ENCODE measurements at places on chromosomes 1 and 21.

- no peak for DNase-seq
Observed at GRCh38 chr1:84156210-84156621, 12.1 kb downstream of the PRKACB start.

DNA sequence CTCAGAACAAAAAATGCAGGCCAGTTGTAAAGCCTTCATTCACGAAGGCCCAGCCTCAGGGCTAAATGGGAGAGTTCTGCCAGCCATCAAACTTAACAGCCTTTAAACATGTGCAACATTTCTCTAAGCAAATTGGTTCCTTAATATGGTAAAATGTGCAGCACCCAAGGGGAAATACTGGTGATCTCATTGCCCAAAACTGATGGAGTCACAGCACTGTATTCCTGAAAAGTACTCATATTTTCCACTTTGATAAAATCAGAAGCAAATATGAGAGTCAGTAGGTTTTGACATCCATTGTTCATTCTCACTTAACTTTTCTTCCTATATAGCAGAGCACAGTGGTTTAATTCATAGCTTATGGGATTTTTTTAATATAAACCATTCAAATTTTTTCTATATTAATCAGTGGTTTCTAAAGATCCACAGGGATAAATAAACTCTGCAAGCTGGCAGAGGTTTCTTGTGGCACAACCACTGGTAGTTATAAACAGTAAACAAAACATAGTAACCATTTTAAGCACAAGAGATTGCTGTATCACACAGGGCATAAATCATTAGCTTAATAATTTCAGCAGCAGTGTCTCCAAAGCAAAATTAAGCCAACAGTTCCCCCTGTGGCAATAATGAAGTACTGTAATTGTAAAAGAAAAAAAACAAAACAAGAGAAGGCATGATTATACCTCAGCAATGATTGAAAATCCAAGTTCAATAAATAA is 106.9 kb upstream of the LYPLAL1 start:
- no peak for DNase-seq

DNA sequence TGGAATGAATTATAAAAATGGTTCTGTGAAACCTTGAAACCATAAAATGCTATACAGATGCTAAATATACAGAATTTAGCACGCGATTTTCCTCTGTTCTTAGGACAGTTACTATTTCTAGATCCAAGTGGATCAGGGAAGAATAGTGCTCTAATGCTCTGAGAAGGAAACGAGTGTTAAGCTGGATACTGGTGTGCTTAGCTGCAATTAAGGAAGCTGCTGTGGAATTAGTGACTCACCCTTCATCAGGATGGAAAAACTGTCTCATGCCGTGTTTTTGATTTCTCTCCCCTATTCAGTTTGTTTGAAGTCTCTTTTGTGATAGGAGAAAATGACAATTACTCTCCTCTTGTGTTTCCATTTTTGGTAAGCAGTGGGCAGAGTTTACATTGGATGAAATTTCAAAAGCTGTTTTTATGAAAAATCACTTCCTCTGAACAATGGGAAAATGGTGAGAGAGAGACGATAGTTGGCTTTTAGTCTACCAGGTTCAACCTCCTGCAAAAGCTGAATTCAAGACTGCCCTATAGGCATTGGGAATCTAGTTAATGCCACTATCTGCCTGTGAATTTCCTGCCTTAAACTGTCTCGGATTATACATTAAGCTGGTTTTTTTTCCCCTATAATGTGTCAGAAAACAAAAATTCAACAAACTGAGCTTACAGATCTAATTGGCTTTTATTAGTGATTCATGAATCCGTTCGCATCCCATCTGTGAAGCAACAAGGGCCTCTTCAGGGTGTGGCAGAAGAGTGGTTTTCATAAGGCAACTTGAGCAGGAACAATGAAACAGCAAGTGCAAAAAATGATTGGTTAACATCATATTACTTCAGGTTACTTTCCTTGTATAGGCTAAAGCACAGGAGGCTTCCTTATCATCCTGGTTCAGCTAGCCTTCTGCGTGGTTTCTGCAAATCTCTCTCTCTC is 179.8 kb downstream of the ST6GALNAC3 start:
- DNase-seq = no peak

GRCh38 chr1:245991266-245991665 is 515.8 kb downstream of the SMYD3 start:
- no peak for DNase-seq

DNA sequence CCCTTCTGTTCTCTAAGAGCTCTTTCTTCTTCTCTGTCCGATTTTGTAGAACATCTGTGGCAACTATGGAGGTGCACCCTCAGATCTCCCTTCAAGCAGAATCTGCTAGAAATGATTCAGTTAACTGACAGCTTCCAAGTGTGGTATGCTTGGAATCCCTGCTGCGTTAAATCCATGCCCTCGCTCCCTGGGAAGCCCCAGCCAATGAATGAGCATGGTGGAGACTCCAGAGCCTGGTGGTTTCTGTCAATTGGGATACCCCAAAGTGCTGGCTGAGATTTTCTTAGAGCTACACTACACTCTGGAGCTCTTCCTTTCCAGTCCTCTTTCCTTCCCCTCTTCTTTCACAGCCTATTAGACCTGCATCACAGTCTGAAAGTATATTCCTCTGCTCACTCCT is 116.3 kb upstream of the C1orf21 start:
- DNase-seq = no peak

DNA sequence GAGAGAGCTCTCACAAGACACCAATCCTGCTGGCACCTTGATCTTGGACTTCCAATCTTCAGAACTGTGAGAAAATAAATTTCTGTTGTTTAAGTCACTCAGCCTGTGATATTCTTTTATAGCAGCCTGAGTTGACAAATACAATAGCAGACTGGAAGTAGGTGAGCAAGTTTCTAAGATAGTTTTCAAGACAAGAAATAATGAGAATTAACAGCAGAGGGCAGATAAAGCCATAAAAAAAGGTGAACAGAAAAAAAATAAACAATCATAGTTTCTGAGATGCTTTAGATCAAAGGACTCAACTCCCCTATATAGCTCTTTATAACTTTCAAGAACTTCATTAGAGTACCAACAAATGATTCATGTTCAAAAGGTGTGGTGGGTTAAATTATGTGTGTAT is 119.8 kb downstream of the PLPPR5 start:
- no peak for DNase-seq

DNA sequence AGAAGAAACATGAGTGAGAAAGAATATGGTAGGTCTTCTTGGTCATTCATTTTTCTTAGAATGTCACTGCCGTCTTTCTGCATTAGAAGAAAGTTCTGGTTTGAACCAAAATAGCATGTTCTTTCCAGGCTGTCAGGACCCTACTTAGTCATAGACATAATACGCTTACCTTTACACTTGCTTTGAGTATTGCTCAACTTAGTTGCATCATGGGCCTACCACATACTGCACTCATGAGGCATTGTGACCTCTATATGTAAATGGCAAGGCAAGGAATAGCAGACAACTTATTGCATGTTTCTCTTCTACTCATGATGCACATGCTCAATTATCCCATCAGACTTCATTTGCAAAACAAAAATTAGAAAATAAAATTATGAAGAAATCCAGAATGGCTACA is 415.0 kb downstream of the HLX start:
- DNase-seq = no peak

DNA sequence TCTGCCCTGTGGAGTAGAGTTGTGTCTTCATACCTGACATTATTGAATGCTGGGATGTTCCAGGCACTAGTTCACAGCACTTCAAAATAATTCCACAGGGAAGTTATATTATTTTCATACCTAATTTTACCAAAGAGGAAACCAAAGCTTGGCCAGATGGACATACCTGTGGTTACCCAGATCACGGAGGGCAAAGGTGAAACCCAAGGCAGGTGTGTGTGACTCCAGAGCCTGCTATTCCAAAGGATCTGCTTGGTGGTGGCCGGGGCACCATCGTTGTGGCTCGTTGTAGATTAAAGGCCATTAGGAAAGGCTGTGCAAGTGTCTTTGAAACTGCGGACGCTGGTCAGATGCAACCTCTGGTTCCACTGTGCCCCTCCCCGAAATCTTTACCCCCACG is 108.6 kb downstream of the ZBTB18 start:
- no peak for DNase-seq
